Fibroblast of mammary gland (primary cell): ENCODE measurements at places on chromosomes 2 and 18.

- no peak for DNase-seq
Observed at GRCh38 chr18:58687871-58688308, 16.6 kb downstream of the MALT1 start.

DNA sequence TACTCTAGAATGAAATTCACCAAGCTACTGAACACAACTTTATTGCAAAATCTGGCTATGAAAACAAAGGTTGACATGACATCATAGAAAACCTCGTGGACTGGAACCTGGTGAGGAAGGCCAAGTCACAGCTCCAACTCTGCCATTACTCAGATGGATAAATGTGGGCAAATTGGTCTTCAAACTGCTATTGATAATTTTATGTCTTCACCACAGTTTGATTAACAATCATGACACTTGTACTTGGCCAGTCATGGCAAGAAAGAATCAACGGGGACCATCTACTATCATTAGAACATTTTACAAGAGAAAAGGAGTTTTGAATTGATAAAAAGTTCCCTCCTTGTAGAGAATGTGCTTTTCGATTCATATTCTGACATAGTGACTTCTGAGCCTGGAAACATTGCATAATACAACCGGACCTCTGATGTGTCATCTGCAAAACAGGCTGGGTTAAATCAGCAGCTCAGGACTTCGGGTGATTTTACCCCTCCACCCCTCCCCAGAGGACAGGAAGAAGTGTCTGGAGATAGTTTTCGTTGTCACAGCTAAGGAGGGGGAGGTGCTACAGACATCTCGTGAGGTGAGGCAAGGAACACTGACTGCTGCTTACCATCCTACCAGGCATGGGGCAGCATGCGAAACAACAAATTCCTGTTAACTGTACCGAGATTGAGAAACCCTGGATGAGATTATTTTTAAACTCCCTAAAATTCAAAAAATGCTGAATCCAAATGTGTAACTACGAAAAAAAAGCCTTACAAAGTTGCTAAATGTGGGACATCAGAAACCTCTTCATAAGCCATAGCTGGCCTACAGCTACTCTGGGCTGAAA lies 8.4 kb downstream of the L3MBTL4 start:
- peak; percentile 73 for DNase-seq

DNA sequence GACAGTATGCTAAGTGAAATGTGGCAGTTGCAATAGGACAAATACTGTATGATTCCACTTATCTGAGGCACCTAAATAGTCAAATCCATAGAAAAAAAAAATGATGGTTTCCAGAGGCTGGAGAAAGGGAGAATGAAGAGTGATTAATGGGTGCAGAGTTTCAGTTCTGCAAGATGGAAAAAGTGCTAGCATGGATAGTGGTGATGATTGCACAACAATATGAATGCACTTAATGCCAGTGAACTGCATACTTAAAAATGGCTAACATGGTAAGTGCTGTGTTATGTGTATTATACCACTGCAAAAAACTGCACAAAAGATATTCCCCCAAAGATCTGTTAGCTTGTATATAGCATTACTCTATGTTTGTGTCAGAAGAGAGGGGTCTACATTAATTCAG lies 185.4 kb downstream of the INHBB start:
- peak; percentile 47 for DNase-seq

DNA sequence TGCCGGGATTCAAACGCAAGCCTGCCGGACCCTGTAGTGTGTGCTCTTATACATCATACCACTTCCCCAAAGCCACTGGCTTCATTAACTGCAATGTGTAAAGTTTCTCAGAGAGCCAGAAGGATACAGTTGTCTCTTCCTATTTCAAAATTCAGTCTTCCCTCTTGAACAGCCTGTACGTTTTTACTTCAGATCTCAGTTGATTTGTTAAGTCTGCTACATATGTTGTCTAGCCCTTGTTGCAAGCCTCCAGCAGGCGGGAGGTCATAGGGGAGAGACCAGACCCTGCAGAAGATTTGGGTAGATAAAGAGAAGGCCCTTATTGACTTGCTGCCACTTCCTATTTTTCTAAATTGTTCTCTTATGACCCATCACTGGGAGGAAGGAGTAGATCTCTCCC lies 56.2 kb downstream of the ARHGEF33 start:
- no peak for DNase-seq

DNA sequence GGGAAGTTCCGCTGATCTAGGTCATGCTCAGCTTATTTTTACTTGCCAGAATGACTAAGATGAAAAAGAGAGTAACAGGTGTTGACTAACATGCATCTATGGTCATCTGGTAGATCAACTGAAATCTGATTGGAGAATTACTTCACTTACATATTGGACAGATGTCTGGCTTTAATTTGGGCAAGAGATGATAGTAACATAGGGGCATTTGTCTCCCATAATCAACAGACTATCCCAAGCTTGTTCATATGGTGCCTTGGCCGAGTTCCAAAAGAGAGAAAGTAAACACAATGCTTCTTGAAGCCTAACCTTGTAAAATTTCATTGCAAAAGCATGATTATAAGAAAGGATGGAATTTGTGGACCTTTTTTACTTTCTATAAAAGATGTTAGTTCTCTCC lies 503.7 kb downstream of the ADCYAP1 start:
- no peak for DNase-seq

GRCh38 chr2:100066246-100066645 lies 76.1 kb downstream of the AFF3 start:
- DNase-seq = no peak

DNA sequence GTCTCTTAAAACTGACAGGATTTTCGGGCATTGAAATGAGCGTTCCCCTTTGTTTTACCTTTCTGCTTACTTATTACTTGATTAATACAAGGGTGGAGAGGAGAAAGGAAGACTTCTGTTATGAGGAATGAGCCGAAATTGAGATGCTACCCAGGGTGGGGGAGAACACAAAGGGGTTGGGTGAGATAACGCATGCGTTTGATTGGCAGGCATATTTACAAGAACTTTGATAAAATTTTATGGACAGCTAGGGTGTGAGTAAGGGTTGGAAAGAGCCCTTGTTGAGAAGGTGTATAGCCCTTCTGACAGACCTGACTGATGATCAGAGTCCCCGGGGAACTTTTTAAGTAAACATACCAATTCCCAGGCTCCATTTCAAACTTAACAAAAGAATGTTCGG lies 1.8 kb downstream of the RNF138 start:
- peak; percentile 12 for DNase-seq

DNA sequence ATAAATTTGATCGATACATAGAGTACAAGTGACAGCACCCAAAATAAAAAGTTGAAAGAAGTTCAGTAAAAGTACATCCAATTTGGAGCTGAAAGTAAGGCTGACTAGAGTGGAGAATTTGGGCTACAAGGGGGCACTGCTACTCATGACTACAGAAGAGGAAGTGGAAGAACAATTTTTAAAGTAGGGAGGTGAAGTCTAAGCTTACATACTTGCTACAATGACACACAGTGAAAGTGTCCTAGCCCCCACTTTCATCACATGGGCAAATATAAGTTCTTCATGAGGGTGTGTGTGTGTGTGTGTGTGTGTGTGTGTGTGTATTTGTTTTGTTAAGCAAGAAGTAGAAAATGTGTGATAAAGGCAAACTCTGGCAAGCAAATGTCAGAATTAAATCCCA lies 45.7 kb downstream of the MAP3K2 start:
- DNase-seq = no peak

DNA sequence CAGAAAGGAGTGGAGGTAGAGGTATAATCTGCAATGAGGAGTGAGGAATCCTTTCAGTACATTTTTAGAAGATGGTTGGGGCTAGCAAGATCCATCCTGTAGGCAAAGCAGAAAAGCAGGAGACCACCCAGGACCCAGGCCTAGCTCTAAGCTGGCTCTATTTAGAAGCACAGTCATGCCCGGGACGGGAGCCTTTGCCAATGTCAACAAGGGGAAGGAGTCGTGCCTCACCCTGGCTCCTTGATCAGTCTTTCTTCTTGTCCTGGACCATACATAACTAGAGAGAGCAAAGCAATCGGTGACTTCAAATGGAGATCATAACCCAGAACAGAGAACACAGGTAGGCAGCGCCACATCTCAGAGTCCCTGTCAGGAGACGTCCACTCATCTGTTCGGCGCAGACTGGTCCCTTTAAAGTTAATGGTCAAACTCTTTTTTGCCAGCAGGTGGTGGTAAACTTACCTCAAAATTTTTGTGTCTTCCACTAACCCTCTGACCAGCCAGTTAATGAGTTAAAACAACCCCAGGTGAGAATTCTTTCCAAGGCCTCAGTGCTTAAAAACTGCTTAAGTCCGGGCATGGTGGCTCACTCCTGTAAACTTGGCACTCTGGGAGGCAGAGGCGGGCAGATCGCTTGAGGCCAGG lies 8.0 kb downstream of the MC5R start:
- peak; percentile 2 for DNase-seq

DNA sequence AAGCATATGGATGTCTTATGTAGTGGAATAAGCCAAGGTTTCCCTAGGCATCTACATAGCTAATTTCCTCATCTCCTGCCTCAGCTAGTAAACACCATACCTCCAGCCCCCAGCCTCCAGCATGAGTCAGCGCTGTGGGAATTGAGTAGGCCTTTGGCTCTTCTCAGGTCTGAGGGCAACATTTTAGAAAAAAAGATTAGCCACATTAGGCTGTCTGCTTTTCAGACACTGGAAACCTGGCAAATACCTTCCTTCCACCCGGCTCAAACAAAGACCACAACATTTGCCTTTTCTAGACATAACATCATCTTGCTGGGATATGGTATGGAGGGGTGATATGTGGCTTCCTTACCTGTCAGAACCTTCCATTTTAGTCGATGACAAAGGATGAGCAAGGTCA lies 6.1 kb upstream of the CCDC195 start:
- peak; percentile 41 for DNase-seq

- DNase-seq = no peak
Observed at GRCh38 chr2:241491549-241492173, 16.7 kb downstream of the STK25 start.

DNA sequence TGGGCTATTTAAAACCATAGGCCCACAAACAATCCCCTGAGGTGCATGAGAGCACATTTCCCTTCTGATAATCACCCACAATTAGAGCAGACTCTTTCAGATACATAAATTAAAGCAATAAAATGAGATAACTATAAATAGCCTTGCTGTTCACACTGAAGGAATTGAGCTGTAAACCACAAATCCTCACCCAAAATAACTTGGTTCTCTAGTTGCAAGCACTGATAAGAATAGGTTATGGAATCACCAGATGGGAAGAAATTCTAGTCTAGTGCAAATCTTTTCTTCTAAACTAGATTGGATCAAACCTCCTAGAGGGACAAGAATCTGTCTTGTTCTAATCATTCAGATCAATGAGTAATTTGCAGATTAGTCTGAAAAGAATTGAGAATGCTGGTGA lies 64.6 kb downstream of the NAB1 start:
- DNase-seq = no peak

DNA sequence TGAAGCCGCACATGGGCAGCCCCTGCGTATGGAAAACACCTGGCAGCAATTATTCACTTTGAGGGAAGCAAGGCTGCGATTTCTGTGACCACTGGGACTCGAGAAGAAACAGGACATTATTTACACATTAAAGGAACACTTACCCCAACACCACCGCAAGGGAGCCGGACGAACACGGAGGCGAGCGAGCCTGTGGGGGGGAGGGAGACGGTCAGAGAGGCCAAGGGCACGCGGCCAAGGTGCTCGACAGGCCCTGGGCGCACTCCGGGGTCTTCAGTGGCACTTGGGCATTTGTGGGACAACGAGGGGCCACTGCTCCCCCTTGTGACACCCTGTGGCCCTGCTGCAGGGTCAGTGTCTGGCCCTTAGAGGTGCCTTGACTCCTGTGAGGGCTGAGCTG lies 247.0 kb downstream of the TWIST2 start:
- DNase-seq = no peak

GRCh38 chr2:14231391-14231898 lies 401.1 kb upstream of the LRATD1 start:
- DNase-seq = no peak

DNA sequence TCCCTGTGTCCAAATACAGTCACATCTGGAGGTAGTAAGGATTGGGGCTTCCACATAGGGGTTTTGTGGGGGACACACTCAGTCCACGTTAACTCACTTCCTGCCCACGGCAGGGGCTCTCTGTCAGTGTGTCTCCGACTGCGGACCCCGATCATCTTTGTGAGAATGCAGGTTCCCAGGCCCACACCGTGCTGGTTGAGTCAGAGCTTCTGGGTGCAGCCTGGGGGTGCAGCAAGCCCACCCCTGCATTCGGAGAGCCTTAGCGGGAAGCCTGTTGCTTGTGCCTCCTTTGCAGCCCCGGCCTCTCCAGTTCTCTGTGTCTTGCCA lies 28.0 kb downstream of the HPCAL1 start:
- DNase-seq = no peak

GRCh38 chr2:190451561-190452176 lies 43.5 kb downstream of the MFSD6 start:
- DNase-seq = peak; percentile 67

DNA sequence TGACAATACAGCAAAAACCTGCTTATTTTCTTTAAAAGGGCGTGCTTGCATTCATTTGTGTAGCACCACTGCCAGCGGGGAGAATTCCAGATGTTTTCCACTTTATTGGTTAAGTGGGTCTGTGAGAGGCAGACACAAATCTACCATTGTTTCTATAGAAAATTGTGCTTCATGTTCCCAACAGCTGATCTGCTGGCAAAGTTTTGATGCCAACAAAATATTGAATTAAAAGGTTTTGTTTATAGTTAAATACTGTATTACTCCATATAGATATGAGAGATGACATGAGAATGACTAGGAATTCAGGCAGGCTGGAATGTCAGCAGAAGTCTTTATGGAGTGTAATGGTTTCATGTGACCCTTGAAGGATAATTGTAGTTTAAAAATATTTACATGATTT lies 182.7 kb downstream of the MC4R start:
- no peak for DNase-seq

DNA sequence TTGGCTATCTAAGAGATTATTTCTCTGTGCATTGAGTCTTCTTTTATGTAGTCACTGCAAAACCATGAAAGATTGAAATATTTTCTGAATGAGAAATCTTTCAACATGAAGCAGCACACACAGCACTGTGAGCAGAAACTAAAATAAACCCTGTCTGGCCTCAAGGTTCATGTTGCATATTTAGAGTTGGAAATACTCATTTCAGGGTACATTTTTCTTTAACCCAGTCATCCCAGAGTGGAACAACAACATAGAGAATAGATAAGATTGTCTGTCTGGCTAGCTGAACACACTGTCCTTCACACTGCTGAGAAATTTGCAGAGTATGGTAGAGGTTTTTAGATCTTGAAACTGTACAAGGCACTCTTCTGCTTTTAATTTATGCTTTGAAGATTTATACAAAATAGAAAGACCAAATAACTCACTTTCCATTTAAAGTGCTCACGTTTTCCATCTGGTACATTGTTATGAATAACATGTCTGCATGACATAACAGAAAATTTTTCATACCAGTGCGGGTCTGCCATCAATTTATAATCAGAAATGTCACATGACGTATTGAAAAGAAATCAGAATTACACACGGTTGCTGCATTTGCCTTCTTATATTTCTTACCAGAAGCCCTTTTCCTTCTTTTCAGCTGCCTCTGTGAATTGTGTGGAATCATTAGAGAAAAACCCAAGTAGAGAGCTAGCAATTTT lies 25.0 kb upstream of the FN1 start:
- peak; percentile 95 for DNase-seq

GRCh38 chr18:12491611-12492435 lies 84.1 kb downstream of the PRELID3A start:
- DNase-seq = no peak
